Caki2 (cell line): ENCODE measurements at places on chromosomes 1 and 21. TPM values are rescaled to one million over a fixed set of nuclear protein-coding genes. Genes with fewer than 3 reads are reported as not detected.

GRCh38 chr1:213564215-213564659 is 423.5 kb upstream of the PROX1 start:
- DNase-seq, result peak; percentile 15

- peak; percentile 25 for DNase-seq
Observed at GRCh38 chr1:149849111-149849946, 50.0 kb upstream of the BOLA1 start.

GRCh38 chr21:34989337-34990151 is 59.6 kb downstream of the RUNX1 start:
- no peak for DNase-seq

DNA sequence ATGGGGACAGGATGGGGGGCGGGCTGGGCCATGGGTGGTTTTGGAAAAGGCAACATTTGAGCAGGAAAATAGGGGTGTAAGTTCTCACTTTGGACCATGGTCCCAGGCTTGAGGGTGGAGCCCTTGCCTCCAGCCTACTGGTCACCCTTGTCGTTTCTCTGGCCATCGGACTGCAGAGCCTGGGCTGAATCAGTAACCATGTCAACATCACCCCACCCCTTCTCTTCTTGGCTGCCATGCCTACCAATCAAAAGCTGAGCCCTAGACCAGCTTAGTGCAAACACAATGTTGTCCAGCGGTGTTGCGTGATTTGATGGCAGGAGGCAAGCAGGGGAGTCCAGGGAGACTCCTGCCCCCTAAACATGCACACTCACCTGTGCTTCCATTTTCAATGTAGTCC is 231.0 kb upstream of the KAZN start:
- DNase-seq, result no peak

SPATA45 gene
- not detected in 2 replicates for total RNA-seq

DNA sequence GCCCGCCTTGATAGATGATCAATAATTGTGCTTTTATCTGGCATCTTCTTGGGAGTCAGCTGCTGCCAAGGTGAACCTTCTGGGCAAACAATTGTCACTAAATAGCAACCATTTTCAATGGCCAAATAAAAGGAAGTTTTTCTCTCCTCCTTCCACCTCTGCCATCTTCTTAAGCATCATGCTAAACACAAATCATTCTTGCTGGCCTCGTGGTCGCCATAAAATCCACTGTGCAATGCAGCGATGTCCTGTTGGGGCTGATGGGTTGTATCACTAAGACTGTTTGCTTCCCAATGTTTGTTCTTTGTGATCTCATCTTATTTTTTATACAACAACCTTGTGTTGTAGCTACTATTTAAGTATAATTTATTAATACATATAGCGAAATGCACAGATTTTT is 8.0 kb downstream of the MAN1C1 start:
- no peak for DNase-seq

FAM72D gene
- total RNA-seq, result 3.5 and 4.3 TPM in 2 replicates

GRCh38 chr1:177487481-177487880 is 316.7 kb downstream of the BRINP2 start:
- DNase-seq, result no peak

DNA sequence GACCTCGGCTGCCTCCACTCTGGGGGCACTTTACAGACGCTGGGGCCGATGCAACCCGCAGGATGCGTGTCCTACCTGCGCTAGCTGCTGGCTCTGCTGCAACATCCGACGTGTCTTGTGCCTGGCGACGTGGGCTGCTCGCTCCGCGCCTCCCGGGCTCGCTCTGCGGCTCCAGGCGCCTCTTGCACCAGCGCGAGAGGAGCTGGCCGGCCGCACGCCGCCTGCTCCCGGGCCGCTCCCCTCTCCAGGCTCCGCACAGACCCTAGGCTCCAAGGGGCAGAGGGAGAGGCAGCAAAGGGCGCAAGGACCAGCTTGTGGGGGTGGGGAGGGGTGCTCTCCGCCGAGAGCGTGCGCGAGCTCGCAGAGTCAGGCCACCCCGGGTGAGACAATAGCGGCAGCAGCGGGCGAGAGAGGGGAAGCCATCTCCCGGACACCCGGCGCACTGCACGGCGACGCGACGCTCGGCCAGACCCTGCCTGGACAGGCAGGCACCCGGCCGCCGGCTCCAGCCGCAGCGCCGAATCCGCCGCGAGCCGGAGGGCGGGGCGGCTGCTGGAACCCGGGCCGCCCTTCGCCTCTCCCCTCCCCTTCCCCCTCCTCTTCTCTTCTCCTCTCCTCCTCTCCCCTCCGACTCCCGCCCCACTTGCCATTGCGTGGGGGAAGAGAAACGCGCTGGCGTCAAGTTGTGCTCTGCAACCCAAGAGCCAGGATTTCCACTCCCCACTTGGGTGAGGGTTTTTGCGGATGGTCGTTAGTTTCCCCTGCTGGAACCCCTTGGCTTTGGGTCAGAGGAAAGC is at the start of gene PIK3C2B:
PIK3C2B (minus strand) TSS at position 525 of the 797 bp plus-strand sequence. CDS start 25,003 bp downstream, outside the sequence.
- peak; percentile 94 for DNase-seq

GRCh38 chr1:59298710-59299346 is 1.9 kb downstream of the FGGY start:
- DNase-seq, result no peak

DNA sequence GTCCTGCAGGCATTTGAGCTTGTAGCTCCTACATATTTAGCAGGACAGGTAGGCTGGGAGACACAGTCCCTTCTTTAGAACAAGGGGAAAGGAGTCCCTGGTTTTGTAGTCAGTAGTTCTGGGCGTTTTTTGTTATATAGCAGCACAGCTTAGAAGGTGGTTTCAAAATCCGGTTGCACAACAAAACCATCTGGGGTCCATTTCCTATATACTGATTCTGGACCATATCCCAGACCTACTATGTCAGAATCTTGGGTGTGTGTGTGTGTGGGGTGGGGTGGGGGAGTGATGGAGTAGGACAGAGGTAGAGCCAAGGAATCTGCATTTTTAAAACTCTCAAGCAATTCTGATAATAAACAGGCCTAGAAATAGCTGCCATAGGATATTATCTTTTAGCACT is 21.6 kb downstream of the METTL13 start:
- DNase-seq, result no peak

DNA sequence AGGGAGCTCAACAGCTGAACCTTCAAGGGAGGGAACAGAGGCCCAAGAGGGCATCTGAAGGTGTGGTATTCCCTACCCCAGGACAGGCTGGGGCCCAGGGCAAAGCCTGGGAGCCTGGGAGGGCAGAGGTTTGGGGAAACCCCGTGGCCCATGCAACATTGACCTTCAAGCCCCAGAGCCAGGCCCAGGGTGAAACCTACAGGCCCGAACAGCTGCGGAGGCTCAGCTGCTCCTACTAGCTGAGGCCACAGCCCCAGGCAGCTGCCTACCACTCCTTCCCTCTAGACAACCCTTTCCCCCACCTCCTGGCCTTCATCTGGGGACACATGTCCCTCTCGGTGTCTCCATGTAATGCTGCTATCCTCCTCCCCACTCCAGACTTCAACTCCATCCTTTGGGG is 3.2 kb downstream of the LAD1 start:
- DNase-seq, result no peak

SLC45A1 gene
- 0.74 and 3.3 TPM in 2 replicates for total RNA-seq

DNA sequence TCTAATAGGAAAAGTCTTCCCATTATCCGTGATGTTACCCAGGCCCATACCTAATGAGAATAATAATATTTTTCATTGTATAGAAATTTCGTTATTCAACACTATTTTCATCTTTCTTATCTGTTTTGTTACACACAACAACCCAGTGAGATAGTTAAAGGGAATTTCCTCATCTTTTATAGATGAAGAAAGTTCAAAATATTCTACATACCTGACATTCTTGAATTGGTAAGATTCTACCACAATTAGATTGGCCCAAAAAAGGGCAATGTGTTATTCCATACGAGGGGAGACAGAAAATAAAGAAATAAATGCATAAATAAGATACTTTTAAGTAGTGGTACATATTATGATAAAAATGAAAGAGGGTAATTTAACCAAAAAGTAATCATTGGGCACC is 405.5 kb upstream of the ADAMTS5 start:
- DNase-seq, result no peak

DNA sequence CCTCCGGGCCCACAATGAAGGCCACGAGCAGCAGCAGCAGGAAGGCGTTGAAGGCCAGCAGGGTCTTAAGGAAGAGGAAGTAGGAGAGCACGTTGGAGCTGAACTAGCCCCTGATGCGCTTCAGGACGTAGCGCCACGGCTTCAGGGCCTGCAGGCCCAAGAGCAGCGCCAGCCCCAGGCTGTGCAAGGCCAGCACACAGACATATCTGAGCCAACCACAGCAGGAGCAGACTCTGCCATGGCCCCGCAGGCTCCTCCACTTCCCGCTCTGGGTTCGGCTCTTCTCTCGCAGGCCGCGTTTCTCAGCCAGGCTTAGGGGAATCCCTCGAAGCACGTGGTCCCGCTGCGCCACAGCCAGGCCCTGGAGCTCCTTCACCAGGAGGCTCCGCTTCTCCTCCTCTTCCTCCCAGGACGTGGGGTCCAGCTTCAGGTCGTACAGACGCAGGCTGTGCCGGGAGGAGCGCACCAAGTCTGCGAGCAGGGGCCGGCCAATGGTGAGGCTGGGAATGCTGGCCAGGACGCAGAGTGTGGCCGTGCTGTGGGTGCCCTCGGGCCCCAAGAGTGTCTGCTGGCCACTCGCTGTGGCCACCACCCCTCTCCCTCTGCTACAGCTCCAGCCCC is 41.7 kb downstream of the ZNF691 start:
- DNase-seq, result no peak

KIF26B gene
- 0.26 and 1.1 TPM in 2 replicates for total RNA-seq

DNA sequence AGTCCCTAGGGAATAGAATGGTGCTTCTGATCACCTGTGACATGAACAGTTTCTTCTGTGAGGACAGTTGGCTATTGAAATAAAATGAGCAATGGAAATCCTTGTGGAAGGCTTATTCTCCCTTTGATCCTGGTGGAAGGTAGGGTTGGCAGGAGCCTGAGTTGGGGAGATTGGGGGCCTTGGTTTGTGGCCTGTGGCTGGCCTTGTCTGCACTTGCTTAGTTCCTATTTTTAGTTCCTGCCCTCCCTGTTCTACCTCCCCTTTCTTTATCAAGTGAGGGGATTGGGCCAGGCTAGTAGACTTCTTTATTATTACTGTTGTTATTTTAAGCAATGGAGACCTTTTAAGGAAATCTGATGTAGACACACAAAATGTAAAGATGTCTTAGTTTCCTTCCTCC is 8.2 kb downstream of the DMRTB1 start:
- DNase-seq, result no peak

RHBDL2 gene
- total RNA-seq, result 1.2 and 2.7 TPM in 2 replicates

SPRR1B gene
- not detected in 2 replicates for total RNA-seq

DNA sequence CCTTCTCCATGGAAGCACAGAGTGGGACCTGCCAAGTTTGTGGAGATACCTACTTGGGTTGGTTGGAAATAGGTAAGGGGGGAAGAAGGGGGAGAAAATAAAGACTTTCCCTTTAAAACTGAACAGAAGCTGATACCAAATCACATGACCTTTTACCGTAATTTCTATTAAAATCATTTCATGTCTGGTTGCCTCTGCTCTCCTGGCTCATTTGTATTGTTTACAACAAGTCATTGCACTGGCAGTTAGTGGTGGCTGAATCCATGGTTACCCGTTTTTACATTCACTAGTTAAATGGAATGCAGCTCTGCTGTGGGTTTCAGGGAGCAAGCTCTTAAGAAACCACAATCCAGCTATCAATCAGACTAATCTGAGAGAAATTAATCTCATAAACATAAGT is 353.7 kb upstream of the ESRRG start:
- DNase-seq, result no peak

GRCh38 chr1:74065081-74065480 is 132.9 kb downstream of the LRRIQ3 start:
- no peak for DNase-seq

DNA sequence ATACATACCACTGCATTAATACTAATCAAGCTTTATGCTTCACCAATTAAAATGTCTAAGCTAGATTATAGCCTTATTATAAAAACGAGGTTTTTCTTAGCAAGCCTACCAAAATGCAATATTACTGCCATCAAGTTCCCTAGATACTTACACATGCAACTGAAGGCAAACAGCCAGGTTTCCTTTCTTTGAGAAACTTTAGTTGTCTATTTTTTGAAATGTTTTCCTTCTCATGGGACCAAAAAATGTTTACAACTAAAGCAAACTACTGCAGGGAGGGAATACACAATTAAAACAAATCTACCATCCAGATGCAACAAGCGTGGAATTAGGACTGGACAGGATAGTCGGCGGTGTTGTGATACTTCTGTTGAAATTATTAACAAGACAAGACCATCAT is 1.3 kb downstream of the ZNF644 start:
- DNase-seq, result no peak

DNA sequence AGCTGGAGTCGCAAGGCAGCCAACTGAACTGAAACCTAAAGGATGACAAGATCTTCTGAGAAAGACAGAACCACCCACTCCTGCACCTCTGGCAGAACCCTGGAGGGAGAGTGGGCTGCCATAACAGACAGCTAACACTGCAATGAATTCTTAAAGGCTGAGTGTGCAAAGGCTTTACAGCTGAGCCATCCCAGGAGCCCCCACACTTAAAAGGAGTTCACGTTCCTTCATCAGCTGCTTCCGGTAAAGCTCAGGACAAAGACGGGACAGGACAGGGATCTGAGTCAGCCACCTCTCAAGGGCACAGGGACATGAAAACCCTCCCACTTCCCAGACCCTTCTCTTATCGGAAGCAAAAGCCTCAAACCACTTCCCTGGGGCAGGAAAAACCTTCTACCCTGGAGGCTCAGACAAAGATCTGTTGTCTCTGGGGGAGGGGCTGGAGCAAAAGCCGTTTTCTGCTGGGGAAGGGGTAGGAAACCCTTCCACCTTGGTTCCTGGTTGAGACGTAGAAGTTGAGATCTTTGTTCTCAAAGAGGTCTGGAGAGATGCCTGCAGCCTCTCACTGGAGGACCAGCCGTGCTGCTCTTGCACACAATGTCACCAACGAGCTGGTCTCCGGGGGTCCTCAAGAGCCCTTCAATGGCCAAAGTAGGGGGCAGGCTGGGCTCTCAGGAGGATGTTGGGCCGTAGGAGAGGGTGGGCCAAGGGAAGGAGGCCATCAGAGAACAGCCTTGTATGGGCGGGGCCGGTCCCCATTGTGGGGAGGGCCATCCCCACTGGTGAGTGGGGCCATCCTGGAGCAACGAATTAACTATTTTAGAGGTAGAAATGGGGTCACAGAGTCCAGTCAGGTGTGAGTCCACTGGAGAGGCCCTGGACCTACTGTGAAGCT is 452.4 kb downstream of the PTPRU start:
- no peak for DNase-seq

GRCh38 chr1:99992044-99992722 is 22.4 kb downstream of the SLC35A3 start:
- no peak for DNase-seq

GRCh38 chr1:20735581-20736111 is 3.1 kb upstream of the SH2D5 start:
- DNase-seq, result no peak
